ENCODE measurements at places on chromosomes 7 and 10.

DNA sequence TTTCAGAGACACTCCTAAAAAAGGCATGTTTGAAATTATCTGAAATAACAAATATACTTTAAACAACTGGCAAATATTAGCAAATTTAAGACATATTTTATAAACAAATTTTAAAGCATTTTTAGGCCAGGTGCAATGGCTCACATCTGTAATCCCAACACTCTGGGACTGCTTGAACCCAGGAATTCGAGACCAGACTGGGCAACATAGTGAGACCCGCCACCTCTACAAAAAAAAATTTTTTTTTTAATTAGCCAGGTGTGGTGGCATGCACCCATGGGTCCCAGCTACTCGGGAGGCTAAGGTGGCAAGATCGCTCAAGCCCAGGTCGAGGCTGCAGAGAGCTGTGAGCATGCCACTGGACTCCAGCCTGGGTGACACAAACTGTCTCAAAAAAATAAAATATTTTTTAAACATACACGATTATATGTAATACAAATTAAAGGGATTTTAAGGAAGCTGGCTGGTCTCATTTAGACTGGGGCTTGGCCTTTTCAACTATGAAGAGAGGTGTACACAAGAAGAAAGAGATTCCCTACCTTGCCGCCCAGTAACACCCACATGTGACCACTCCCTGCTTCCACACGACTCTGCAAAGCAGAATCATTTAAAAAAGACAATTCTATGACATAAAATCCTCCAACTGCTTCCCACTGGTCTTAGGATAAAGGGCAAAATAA lies 7.5 kb downstream of the LARP4B start:
- no peak for DNase-seq

- no peak for DNase-seq
These were observed 95.6 kb upstream of the ASAH2 start for GRCh38 chr10:50346942-50347341.

DNA sequence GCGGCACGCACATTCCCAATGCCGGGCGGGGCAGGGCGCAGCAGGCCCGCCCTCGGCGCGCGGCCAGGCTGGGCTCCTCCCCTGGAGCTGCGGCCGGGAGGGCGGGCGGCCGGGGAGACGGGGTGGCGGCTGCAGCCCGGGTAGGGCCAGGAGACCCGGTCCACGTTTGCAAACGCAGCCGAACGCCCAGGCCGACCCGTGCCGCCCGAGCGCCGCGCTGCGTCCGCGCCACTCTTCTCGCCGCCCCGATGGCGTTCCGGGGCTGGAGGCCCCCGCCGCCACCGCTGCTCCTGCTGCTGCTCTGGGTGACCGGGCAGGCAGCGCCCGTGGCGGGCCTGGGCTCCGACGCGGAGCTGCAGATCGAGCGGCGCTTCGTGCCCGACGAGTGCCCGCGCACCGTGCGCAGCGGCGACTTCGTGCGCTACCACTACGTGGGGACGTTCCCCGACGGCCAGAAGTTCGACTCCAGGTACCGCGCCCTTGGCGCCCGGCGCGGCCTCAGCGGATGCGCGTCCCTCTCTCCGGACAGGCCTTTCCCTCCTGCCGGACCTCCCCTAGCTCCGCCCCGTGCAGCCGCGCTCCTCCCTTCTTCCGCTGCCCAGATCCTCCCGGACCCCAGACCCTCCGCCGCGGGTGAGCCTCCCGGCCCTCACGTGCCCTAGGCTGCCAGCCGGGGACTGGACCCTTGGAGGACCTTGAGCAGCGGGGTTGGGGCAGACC lies at the start of gene FKBP9:
TSS of gene FKBP9 (plus strand) at position 115 of the 720 bp plus-strand sequence. CDS start at position 249, 134 bp downstream.
- no peak for DNase-seq

- DNase-seq: no peak
These were observed 7.7 kb downstream of the CCDC136 start for GRCh38 chr7:128799451-128799850.

DNA sequence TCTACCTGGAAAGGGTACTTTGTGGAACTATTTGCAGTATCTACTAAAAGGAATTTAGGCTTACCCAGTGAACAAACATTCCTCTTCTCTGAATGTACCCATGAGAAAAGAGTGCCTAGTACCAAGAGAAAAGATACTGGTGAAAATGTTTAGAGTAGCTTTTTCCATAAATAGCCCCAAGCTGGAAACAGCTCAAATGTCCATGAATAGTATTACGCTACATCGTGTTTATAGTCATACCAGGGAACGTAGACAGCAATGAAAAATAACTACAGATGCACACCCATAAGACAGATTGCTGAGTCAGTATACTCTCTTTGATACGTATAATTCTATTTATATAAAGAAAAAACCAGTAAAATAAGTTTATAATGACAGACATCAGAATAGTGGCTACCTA lies 285.9 kb downstream of the KLF6 start:
- no peak for DNase-seq

DNA sequence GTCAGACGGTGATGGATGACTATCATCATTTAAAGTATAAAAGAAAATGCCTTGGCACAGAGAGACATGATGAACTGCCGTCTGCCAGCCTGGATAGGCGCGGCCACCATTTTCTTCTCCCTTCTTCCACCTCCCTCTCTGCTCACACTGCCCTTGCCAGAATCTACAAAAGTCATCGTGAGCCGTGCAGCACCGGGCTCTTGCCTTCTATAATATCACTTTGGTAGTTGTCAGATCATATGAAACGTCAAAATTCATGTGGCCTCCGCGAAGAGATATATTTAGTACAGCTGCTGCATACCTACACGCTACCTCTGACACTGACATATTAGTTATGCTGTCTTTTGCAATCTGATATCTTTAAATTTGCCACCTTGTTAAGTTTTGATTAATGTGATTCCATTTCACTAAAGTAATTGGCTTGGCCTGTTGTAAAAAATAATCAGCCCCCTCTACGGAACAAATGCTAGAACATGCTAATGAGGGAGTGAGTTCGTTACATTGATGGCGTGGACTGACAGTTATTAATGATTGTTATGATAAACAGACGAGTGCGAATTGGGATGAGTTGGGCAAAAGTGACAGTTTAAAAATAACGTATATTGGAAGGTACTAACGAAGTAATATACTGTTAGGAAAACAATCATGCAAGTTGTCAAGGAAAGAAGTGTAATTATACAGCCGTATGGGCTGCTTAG lies 214.9 kb downstream of the LRMDA start:
- no peak for DNase-seq

GRCh38 chr7:151993977-151994676 lies 31.3 kb upstream of the GALNT11 start:
- DNase-seq: no peak

DNA sequence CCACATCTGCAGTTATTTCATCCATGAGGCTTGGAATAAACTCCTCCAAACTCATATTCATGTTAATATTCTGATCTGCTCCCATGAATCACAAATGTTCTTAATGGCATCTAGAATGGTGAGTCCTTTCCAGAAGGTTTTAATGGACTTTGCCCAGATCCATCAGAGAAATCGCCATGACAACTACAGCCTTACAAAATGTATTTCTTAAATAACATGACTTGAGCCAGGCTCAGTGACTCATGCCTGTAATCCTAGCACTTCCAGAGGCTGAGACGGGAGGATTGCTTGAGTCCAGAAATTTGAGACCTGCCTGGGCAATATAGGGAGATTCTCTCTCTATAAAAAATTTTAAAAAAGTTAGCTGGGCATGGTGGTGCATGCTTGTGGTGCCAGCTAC lies 102.1 kb upstream of the TMEM168 start:
- DNase-seq: no peak

- no peak for DNase-seq
These were observed 2.6 kb upstream of the RFC2 start for GRCh38 chr7:74256491-74257408.

Measured in NCI-H524 treated with DMSO at 0.1 percent for 48 hours (cell line).